ENCODE measurements at places on chromosomes 2 and 18.

DNA sequence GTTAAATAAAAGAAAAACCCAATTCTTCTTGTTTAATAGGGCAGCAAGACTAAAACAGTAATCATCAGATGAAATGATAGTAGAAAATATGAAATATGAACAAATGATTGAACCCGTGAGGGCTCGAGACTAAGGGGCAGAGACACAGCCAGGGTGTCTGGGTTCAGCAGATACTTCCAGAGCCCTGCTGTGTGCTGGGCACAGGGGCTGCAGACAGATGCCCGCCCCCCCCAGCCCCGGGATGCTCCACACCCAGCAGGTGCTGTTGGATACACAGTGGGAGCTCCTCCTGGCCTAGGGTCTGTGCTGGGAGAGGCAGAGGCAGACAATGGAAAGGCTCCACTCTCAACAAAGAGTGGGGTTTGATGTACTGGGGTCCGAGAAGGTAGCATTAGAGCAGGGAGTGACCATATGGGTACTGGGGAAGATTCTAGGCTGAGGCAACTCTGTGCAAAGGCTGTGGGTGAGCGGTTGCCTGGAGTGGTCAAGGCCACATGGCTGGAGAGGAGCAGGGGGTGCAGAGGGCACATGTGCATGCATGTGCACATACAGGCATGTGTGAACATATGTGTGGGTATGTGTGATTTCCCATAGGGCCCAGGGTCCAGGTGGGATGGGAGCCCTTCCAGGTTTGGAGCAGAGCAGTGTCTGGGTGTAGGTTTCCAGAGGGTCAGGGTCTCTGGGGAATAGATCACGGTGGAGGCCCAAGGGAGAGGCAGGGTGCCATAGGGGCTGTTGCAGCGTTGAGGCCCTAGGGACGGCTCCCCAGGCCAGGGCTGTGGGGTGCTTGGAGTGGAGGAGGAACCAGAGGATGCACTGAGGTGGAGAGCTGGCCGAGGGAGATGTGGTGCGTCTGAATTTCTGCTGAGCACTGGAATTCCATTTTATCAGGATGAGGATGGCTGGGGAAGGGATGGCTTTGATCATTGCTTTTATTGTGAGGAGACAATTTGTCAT, 36.7 kb downstream of the LDLRAD4 start:
- no peak for DNase-seq

GRCh38 chr2:206204710-206205109, 45.0 kb downstream of the EEF1B2 start:
- DNase-seq: no peak

DNA sequence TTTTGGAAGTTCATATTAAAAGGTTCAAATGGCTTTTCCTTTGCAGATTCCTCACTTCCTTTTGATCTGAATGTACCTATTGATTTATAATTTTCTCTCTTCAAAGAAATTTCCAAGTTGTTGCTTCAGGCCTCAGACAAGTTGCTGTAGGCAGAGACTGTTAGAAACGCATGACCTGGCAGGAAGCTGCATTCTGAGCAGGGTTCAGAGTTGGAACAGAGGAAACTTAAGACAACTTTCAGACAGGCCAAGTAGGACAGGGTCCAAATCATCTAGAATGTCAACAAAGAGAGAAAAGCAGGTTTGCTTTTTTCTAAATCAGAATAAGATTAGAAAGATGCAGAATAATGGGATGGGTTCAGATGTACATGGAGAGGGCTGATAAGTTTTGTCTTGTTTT, 416.3 kb downstream of the LRP1B start:
- DNase-seq: no peak

DNA sequence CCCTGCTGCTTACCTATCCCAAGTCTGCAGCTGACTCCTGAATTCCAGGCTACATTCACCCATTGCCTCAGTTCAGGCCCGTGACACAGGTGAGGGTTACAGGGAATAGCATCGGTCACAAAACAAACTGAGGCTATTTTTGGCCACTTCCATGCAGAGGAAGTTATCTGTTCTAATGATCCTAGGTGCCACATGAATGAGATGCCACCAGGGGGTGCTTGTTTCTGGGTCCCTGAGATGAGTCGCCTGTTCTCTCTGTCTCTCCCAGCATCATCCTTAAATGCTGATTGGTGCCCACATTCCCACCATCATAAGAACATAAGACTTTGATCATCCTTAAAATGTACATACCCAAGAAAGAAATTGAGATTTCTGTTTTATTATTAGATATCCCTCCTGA, 119.0 kb upstream of the CELF4 start:
- no peak for DNase-seq

DNA sequence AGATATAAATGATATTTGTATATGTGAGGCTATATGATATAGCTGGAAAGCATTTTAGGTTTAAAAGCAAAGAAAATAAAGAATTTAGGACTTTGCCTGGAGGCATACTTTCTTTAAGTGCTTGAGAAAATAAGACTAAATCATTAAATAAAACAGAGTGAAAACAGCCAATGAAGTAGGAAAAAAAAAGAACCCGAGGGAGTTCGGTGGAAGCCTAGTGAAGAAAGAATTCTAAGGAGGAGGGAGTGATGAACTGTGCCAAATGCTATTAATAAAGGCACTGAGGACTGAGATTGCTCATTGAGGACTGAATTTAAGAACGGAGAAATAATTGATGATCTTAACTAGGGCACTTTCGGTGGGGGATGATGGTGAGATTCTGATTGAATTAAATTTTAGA, 573.5 kb downstream of the DSC3 start:
- no peak for DNase-seq

- DNase-seq: no peak
Observed at GRCh38 chr2:120246546-120247300, 5.9 kb upstream of the RALB start.

- no peak for DNase-seq
Observed at GRCh38 chr2:31726457-31726856, 145.7 kb upstream of the SRD5A2 start.

DNA sequence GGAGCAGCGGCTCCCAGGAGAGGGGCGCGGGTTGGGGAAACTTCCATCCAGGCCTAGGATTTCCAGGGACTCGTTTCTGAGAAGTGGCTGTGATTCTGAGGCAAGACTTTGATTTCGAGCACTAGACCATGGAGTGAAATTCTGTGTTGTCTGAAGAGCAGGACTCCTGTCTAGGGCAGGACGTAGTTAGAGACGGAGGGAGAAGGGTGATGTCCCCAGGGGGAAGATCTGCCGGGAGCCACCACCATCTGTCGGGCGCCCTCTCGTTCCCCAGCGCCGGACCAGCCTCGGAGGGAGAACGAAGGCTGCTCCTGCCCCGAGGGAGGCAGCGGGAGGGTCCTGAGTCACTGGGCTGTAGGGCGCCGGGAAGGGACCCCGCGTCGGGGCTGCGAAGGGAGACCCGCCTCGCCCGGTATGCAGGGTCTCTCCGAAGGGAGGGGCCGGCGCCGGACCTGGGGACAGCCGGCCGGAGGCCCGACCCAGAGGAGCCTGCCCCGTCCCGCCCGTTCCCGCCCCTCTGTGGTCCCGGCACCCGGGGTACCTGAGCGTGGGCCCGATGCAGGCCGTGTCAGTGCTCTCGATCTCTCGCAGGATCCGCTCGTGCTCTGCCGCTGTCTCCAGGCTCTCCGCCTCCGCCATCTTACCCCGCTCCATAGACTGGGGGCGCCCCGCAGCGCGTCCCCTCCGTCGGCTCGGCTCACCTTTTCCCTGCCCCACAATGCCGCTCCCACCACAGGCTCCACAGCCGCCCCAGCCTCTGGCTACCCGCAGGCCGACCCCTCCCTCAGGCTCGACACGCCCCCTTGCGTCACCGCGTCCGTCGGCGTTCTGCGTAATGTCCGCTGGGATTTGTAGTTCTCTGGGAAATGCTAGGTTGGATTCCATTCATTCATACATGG, at the start of gene EXOC6B:
EXOC6B (minus strand) TSS at position 777 of the 899 bp plus-strand sequence.
- peak; percentile 79 for DNase-seq

- DNase-seq: no peak
Observed at GRCh38 chr2:71801969-71802368, 345.7 kb downstream of the CYP26B1 start.

GRCh38 chr18:28095041-28095440, 81.9 kb downstream of the CDH2 start:
- DNase-seq: no peak

- DNase-seq: no peak
Observed at GRCh38 chr18:23438608-23439366, 14.3 kb upstream of the RIOK3 start.

DNA sequence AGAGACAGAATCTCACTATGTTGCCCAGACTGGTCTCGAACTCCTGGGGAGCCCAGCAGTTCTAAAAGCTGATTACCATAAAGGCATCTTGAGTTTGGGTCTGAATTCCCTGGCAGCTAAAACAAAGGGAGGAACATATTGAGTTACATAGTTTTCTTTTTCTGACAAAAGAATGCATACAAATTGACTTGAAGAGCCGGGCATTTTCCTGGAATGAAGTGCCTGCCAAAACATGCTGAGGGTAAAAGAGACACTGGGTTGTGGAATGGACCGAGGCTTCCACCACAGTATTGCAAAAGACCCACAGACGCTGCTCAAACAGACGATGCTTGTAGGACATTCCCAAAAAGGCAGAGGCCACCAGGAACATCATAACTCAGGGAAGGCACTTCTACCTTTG, 35.1 kb upstream of the ROCK2 start:
- DNase-seq: no peak

DNA sequence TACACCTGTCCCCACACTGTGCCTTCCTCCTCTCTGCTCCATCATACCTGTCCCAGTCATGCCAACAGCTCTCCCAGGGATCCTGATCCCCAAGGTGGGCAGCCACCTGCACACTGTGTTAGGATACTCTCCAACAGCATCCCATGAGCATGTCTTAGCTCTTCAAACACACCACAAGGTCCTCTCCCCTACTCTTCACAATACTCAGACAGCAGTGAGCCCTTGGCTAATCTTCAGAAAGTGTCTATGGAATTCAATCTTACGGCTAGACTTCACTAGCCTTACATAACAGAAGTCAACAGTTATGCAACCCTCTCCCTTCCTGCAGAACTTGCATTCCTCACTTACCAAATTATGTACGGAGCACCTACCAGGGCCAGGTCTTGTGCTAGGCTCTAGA, 79.9 kb downstream of the MYO5B start:
- DNase-seq: no peak

- no peak for DNase-seq
Observed at GRCh38 chr2:9734308-9734707, 103.5 kb upstream of the YWHAQ start.

GRCh38 chr18:77013811-77014521, 118.6 kb downstream of the MBP start:
- no peak for DNase-seq

DNA sequence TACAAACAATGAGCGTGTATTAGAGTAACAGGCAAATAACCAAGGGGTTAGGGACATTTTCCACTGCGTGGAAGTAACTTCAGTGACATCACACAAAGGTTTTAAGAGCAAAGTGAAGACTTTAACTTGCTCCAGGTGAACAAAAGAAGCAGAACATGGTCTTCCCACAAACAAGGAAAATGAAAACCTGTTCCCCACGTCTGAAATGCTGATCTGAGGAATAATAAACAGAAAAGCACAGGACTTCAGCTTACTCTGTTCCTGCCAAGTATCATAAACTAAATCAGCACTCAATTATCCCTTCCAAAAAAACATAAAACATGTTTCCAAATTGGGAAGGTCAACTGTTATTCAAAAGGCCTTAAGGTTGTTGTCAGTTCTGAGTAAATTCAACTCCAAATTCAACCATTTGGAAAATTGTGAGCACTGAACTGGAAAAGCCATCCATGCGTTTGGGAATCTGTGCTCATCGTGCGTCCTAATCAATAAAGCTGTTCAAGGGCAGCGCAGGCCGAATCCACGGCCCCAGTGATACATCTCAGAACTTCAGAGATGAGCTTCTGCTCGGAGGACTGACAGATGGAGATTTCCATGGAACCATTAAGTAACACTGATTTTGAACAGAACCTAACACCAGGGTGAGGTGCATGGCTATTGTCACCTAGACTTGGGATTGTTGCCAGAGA, 7.7 kb upstream of the SNTG2 start:
- no peak for DNase-seq

- no peak for DNase-seq
Observed at GRCh38 chr2:176669398-176670174, 400.3 kb downstream of the MTX2 start.

GRCh38 chr2:200121931-200122330, 166.5 kb downstream of the MAIP1 start:
- no peak for DNase-seq

DNA sequence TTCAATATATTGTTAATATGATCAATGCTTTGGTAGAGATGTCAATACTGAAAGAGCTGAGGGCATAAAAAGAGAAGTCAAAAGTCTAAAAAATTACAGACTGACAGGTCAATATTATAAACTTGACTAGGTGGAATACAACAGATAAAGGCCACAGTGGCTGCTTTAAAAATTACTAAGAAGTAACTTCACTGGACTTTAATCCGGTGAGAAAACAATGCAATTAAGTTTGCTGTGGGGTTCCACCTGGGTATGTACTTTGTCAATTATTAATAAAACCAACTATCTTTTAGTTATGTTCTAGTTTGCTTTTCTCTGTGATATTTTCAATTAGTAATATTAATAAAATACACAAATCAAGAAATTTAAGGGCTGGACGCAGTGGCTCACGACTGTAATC, 44.7 kb downstream of the RAPH1 start:
- DNase-seq: no peak

DNA sequence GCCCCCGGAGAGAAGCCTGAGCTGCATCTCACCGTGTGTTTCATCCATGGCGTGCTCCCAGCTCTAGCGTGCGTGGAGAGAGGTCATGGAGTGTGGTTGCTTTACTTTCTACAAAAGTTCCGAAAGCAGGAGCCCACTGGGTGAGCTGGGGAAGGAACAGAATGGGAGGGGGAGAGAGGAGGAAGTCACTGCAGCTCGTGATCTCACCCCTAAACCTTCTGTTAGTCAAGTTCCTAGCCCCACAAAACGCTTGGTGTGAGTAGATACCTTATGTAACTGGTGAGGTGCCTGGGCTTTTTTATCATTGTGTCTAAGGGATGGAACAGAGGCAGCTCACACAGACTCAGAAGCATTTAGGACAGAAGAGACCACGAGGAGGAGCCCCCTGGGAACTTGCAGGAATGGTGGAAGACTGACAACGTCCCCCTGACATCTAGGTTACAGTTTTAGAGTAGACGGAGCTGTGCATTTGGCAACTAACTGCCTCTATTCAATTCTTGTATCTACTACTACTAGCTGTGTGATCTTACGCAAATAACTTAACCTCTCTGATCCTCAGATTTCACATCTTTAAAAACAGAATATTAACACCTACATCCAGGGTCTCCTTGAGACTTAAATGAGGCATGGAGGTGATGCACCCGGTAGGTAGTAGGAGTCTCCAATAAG, 123.3 kb downstream of the ARL4C start:
- no peak for DNase-seq

- no peak for DNase-seq
Observed at GRCh38 chr2:120904830-120905234, 169.2 kb downstream of the GLI2 start.

DNA sequence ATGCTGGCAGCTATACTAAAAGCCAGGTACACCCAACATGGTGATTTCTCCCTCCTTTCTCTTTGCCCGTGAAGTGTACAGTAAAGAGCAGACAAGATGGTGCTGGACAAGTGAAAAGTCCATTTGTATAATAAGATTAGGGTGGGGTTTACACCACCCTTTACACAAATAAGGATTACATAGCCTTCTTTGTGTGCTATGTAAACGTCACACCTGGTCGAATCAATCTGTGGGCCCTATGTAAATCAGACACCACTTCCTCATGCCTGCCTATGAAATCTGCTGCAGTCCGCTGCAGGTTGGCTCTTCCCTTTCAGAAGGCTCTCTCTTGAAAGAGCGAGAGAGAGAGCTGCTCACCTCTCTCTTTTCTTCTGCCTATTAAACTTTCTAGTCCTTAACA, 1054.3 kb upstream of the SLC39A10 start:
- no peak for DNase-seq

GRCh38 chr18:36314098-36314497, 16.6 kb downstream of the FHOD3 start:
- DNase-seq: no peak

GRCh38 chr18:28151434-28151833, 25.5 kb downstream of the CDH2 start:
- no peak for DNase-seq

All from naive B cell (primary cell).